ENCODE measurements at places on chromosomes 6 and 20.
A peak's percentile ranks its signal among the peaks of the same experiment; 100 is the strongest.

GRCh38 chr6:10478187-10479040 is 42.7 kb upstream of the GCNT2 start:
- DNase-seq, result peak; percentile 14

- no peak for DNase-seq
Measured at GRCh38 chr6:21915707-21916260, 322.2 kb downstream of the SOX4 start.

DNA sequence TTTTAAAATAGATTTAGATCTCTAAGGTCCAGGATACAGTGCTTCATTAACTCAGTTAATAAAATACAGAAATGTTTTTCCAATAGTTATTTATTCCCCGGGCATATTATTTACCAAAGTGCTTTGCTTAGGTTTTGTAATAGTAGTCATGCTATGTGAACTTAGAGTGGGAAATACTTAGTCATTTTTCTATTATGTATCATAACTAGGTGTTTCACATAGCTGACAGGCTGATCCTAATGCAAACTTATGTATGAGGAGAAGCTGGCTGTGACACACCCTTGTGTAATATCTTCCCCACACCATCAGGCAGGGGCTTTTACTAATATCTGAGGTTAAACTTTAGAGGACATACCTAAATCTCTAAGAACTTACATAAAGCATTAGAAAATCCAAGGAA is 277.7 kb upstream of the RIMS1 start:
- DNase-seq, result no peak

- DNase-seq, result no peak
Measured at GRCh38 chr6:137487869-137488149, 6.4 kb downstream of the OLIG3 start.

DNA sequence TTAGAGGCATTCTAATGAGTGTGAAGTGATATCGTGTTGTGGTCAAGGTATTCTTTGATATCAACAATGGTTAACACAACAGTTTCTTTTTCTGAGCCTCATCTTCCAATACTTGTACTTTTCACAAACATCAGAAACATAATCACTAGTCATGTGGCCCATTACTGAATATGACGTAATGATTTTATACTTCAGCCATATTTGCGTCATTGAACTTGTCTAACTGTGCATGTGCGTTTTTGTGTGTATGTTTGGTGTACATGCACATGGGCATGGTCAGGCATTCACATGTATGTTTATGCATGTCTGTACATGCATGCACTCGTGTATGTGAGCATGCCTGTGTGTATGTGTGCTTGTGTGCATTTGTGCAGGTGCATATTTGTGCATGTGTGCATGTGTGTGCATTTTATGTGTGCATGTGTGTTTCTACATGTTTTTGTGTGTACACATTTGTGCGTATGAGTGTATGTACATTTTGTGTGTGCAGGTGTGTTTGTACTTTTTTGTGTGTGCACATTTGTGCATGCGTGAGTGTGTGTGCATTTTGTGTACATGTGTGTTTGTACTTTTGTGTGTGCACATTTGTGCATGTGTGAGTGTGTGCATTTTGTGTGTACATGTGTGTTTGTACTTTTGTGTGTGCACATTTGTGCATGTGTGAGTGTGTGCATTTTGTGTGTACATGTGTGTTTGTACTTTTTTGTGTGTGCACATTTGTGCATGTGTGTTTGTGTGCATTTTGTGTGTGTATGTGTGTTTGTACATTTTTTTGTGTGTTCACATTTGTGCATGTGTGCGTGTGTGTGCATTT is 29.4 kb downstream of the PRR18 start:
- DNase-seq, result no peak

GRCh38 chr6:39731565-39731964 is 6.4 kb upstream of the KIF6 start:
- DNase-seq, result no peak

- peak; percentile 29 for DNase-seq
Measured at GRCh38 chr6:79077715-79078074, 359 bp downstream of the PHIP start.

GRCh38 chr6:144637541-144637940 is 352.4 kb downstream of the UTRN start:
- no peak for DNase-seq

GRCh38 chr6:125057392-125058246 is 95.4 kb downstream of the RNF217 start:
- DNase-seq, result no peak

- DNase-seq, result no peak
Measured at GRCh38 chr20:10662661-10663458, 10.9 kb downstream of the JAG1 start.

- no peak for DNase-seq
Measured at GRCh38 chr6:26258212-26258977, 106.6 kb upstream of the BTN3A2 start.

DNA sequence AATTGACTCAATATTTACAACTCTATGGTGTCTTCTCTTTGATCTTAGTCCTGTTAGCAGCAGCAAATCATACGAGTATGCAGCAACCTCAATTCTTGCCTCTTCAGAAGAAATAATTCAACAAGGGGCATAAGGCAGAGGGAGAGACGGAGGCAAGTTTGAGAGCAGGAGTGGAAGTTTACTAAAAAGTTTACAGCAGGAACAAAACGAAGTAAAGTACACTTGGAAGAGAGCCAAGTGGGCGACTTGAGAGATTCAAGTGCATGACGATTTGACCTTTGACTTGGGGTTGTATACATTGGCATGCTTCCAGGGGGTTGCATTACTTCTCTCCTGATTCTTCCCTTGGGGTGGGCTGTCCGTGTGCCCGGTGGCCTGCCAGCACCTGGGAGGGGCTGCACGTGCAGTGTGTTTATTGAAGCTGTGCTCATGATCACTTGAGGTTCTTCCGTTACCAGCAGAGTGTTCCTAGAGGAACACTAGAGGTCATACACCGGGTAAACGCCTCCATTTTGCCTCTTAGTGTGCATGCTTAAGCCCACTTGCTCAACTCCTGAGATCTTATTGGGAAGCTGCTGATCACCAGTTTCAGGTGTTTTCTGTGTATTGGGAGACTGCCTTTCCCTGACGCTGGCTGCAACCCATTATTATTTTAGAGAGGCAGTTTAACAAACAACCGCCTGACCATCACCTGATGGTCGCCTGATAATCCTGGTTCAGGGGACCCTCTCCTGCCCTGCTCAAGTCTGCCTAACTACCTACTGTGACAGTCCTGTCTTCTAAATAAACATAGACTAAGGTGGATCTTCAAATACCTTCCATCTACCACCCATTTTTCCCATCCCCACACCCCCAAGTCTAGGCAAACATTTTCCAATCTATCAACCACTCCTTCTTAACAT is 172.4 kb upstream of the MYLIP start:
- DNase-seq, result no peak

GRCh38 chr20:2295886-2296515 is at the start of gene TGM3:
Gene TGM3, plus strand, starts transcription at chr20:2296001. Its CDS starts 63 bp downstream, at chr20:2296064.
- peak; percentile 10 for DNase-seq
